HuH-7.5 (cell line): ENCODE measurements at places on chromosomes 11 and 22.

GRCh38 chr11:58957922-58958321 lies 18.6 kb downstream of the GLYATL1 start:
- no peak for DNase-seq

GRCh38 chr11:8671651-8672062 lies 10.8 kb downstream of the TRIM66 start:
- no peak for DNase-seq

DNA sequence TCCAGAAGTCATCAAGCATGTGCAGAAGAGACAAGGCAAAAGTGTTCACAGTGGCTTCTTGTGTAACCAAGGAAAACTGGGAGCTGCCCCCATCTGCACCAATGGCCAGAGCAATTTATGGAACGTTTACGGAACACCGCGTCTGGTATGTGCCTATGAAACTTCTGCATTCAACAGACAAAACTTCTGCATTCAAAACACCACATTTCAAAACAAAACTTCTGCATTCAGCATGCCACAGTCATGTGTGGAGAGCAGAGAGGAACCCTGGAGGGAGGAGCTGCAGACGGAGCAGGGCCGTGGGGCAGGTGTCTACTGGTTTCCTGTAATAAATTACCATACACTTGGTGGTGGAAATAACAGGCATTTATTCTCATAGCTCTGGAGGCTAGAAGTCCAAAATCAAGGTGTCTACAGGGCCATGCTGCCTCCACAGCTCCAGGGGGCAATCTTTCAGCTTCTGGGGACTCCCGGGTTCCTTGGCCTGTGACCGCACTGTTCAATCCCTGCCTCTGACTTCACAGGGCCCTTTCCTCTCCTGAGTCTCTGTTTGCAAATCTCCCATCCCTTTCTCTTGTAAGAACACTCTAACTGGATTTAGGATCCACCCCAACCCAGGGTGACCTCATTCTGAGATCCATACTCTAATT lies 32.2 kb downstream of the RPL3 start:
- DNase-seq, result no peak

- DNase-seq, result peak; percentile 80
Observed at GRCh38 chr22:31496007-31496734, at the start of gene SFI1. TSS of gene SFI1 (plus strand) at chr22:31496536. CDS start at chr22:31508285, 11,749 bp downstream.

DNA sequence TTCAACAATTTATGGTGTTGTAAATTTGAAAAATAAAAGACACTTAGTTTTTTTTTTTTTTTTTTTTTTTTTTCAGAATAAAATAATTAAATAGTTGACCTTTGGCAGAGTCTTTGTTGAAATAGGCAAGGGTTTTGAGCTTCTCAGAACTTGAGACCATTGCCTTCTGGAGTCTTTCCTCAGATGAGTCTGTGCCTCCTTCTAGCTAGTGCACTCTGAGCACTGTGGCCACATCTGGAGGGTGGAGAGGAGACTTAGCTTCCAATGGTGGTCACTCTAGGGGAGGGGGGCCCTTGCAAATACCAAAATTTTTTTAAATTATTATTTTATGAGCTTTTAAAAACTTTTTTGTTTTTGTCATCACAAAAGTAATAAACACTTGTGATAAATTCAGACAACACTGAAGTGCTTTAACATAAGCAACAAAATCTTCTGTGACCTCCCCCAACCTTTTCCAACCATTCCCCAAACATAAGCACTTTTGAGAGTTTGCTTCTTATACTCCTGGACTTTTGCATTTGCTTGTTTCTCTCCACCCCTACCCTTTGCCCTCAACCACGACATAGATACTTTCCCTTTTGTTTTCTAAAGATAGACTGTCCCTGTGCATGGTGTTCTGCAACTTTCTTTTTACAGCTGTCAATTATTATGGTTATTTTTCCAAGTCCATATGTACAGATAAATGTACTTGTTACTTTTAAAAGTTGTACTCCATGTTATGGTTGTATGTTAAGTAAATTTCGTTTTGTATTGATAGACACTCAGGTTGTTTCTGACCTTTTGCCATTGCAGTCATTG lies 41.1 kb downstream of the BMAL1 start:
- DNase-seq, result no peak

GRCh38 chr11:32081129-32081641 lies 9.7 kb upstream of the RCN1 start:
- DNase-seq, result no peak

- DNase-seq, result peak; percentile 29
Observed at GRCh38 chr11:10653946-10654810, 39.4 kb downstream of the IRAG1 start.

- DNase-seq, result no peak
Observed at GRCh38 chr11:6356503-6357055, 33.7 kb upstream of the SMPD1 start.

DNA sequence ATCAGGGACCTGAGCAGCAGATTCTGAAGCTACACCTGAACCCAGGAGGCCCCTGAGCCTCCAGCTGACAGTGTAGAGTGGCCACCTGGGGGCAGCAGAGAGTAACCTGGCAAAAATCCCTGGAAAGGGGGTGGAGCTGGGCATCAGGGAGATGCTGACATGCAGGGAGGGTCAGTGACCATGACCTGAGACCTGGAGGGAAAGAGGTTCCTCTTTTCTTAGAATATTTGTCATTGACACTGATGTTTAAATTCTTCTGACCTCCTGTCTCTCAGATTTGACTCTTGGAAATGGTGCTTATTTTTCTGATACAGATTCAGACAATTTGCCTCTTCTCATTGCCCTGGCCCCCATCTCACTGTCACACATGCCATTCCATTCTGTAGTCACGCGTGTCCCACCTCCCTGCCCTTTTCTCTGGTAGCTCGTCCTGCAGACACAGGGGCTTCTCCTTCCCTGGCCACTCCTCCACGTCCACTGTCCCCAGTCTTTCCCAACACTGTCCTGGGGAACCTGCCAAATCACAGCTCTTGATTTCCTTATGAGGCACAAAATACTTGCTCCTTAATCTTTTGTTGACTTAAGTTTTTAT lies 117.2 kb upstream of the IGLL5 start:
- no peak for DNase-seq

DNA sequence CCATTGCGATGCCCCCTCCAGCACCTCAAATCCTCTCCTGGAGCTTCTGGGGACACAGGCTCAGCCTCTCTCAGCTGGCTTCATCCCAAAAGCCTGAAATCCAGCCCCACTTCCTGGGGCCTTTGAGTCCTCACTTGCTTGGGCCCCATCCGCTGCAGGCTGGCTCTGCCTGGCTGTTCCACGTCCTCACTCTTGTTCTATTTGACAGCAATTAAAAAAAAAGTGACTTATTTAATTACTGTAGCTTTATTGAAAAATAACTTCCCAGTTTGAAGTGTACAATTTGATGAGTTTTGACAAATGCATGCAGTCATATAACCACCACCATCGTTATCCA lies 27.2 kb downstream of the PARVG start:
- no peak for DNase-seq

DNA sequence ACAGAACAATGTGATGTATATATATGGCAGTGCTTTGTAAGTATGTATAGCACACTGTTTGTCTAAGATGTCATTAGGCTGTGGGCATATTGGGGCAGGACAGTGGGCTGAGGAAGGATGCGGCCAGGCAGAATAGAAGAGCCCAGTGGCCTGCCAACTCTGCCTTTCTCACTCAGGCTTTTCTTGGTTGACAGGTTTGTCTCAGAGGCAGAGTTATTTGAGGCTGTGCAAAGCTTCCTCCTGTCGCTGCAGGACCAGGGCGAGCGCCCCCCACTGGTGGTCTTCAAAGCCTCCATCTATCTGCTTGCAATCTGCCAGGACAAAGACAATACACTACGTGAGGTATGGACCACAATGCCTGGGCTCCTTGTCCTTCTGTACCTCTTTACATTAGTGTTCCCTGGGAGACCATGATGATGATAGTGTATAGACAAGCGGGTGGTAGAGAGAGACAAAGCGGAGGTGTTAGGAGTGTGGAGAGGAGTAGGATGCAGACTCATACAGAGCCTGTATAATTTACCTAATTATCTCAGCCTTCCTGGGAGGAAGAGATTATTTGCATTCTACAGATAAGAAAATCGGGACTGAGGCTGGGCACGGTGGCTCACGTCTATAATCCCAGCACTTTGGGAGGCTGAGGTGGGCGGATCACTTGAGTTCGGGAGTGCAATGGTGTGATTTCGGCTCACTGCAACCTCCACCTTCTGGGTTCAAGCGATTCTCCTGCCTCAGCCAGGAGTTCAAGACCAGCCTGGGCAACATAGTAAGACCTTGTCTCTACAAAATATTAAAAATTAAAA lies 37.3 kb upstream of the CCDC134 start:
- DNase-seq, result no peak

- no peak for DNase-seq
Observed at GRCh38 chr11:59573216-59573615, 42.4 kb downstream of the OSBP start.

DNA sequence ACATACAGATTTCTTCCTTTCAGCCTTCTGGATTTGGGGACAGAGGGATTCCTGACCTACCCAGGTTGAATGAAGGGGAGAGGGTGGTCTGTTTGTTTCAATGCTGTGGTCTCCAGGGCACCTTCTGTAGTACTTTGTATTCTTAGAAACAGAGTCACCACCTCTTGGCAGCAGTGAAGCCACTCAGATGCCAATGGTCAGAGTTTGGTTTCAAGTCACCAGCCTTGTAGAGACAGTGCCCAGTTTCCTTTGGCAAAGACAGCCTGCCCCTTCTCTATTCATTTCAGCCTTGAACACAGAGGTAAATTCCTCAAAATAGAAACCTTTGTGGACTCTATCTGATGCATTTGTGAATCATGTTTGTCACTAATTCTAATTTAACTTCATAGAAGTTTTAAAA lies 111.7 kb upstream of the RASSF10 start:
- DNase-seq, result no peak

DNA sequence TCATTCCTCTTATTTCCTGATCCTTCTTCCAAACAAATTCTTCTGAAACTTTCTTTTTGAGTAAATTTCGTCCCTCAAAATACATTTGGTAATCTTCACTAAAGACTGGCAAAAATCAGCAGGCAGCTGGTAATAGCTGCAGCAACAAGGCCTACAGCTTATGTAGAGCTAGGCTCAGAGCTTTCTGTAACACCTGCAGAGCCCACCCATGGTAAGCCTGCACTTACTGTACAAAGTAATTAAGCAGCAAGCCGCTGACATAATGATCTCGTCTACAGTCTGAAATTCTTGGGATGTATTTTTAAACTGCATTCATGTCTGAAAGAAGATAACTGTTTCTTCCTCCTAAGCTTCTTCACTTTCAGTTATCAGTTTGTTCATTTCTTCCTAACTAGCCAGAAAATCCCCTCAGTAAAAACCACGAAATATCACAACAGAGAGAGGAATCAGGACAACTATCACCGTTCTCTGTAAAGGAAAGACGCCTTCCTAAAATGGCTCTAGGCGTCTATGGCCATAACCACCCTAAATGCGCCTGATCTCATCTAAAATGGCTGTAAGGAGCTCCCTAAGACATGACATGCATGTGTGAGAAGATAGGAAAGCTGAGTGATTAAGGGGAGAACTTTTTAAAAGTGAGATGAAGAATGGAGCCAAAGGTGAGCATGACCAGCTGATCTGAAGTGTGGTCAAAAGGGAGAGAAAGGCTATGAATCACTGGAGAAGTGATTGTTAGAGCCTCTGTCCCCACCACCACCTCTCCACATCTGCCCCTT lies 56.2 kb downstream of the DENND5A start:
- no peak for DNase-seq

GRCh38 chr11:69240332-69241074 lies 53.5 kb upstream of the MYEOV start:
- no peak for DNase-seq

- DNase-seq, result no peak
Observed at GRCh38 chr11:28793282-28793738, 685.1 kb downstream of the METTL15 start.

DNA sequence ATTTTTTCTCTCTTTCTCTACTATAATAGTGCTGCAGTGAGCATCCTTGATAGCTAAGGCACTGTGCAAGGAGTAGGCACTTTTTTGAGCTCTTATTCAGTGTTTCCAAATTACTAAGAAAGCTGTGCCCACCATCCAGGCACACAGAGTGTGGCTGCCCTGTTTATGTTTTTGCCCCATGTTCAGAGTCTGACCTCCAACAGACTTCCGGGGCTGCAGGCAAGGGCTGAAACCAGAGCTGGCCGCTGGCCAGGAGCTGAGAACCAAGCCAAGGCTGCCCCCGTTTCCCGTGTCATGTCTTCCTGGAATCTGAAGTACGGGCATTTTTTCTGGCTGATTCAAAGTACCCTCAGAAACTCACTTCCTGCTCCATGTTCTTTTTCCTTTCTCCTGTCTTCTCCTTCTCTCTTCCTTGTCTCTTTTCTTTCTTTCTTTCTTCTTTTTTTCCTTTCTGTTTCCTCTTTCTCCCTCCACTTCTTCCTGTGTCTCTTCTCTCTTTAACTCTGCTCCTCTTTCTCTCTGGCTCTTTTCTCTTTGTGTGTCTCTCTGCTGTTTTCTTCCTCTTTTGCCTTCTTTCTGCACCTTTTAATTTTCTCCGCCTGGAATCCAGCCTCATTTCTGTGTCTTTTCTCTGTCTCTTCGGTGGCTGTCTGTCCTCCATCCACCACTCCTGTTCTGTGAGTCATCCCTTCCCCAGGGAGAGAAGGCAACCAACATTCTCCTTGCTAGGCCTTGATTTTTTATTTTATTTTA lies 17.0 kb upstream of the KCTD14 start:
- peak; percentile 49 for DNase-seq

GRCh38 chr11:35563484-35564244 lies 38.2 kb upstream of the PAMR1 start:
- DNase-seq, result no peak

- no peak for DNase-seq
Observed at GRCh38 chr11:114970927-114971645, 292.8 kb downstream of the NXPE2 start.

- no peak for DNase-seq
Observed at GRCh38 chr11:78855116-78855515, 280.5 kb upstream of the NARS2 start.
